NCI-H2107 (cell line): ENCODE measurements at places on chromosomes 5 and 9.

DNA sequence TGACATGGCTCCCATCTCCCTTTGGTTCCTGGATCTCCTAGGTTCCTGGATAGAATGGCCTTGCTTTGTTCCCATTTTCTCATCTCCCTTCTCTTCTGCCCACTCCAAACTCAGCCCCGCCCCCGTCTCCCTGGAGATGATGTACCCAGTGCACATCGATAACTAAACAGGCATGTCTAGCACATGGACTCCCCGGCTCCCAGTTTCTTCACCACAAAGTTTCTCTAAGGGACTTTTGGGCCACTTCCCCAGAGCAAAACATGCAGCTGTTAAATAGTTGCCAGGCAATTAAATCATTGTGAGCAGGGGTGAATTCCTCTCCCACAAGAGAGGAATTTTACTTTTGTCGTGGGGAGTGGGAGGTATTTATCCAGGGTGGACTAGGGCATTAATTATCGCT lies 259.0 kb downstream of the GADD45G start:
- DNase-seq, result no peak

DNA sequence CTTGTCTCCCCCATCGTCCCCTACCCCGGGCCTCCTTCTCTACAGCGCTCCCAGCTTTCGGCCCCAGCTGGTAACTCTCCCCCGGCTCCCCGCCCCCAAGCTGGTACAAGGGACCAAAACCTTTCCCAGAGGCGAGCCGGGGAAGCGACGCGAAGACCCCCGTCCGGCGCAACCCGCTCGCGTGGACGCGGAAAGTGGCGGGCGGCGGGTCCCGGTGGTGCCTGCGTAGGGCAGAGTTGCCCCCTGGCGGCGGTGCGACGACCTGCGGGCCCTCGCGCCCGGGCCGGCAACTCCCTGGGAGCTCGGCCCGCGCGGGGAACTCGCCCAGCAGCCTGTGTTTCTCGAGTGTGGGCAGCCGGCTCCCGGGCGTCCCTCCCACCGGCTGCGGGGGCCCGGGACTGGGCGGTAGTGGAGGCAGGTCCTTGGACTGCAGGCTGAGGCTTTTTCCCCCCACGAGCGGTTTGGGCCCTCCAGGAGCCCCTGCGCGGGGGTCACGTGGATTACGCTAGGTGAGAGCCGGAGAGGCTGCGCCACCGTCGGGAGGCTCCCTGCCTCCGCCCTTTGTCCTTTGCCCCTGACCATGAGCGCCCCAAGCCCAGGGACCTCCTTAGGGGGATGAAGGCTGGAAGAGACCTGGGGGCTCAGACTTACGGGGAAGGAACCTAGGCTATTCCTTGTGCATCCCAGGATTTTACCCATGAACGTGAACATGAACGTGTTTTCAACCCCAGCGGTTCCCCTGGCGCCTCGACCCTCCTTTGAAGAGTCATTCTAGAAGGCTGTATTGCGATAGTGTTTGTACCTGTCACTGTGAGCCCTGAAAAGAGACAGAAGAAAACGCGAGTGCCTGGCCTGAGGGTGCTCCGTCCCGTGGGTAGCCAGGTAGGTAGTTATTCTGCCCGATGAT lies 2.9 kb upstream of the FOXD1 start:
- no peak for DNase-seq

GRCh38 chr5:61653807-61654580 lies 321.9 kb downstream of the ZSWIM6 start:
- no peak for DNase-seq

DNA sequence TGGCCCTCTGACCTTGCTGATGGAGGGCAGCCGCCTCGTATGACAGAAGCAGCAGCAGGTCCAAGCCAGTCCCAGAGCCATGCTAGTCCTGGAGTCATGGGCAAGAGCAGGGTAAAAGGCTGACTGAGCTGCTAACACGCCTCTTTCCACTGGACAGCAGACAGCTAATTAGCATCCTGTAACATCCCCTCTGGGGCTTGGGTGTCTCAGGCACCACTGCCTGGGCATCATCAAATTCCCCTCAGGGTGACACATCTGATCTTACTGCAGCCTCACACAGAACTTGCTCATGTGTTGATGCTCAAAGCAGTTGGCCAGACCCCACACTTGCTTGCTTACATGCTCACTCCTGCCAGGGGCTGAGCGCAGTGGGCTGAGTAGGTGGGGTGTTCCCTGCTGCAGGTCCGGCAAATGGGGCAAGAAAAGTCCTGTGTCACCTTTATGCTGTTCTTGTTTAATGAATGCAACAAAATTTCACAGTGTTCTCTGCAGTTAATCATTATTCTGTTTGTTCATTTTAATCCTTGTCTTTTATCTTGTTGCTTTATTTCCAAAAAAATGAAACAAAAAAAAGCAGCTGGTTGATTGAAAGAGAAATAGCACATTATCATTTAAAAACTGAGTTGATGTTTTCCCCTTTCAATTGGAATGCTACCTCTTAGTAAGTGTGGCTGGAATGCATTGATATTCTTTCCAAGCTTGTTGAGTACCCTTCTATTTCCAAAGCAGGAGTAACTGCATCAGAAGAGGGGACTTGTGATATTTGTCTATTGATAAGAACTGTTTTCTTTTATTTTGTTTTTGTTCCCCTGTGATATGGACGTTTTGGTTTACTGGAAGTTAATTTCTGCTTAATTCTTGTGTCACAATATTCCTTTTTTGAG lies 254.1 kb downstream of the CDH18 start:
- DNase-seq, result no peak

DNA sequence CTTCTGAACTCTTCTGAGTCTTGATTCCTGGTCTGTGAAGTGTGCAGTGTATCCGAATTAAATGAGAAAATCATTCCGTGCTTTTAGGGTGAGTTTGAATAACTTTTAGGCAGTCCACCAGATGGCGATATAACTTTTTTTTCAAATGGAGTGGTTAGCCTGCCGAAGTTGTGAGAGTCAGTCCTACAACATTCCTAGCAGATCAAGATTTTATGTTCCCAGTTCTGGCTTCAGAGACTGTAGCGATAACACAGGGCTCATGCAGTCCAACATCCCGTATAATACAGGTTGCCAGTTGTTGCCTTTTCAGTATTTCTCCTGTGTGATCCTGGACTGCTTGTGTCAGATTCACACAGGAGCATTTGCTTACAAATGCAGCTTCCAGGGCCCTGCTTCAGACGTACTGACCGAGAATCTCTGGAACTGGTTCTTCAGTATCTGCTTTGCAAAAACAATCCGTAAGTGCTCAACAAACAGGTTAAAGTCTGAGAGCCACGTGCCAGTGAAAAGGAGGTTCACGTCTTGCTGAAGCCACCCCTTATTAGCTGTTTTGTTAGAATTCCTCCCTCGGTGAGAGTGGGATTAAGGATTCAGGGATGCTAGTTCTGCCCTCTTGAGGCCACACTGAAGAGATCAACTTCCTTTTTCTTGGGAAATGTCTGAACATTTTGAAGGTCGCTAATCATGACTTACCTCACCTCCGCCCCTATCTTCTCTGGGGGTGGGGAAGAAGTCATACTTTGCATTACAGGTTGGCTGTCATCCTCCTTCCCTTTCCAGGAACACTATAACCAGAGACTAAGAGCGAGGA lies 22.8 kb downstream of the SMIM3 start:
- no peak for DNase-seq
